T-helper 2 cell treated with Interferon-gamma antibody and Interleukin-4, amounts not matched to agents 5 μg/mL and 100 μg/mL, for 36 hours (primary cell): ENCODE measurements at places on chromosomes 2 and 18.

GRCh38 chr18:63997606-63998005, 27.7 kb downstream of the SERPINB8 start:
- H3K4me3 ChIP-seq: no peak overlapping the region
- no peak for DNase-seq
- no peak overlapping the region for H3K27ac ChIP-seq
- peaks cover under 1% of the 10 kb centered on the region for H3K4me1 ChIP-seq
- no peaks in the 10 kb centered on the region for H3K36me3 ChIP-seq

- no peaks in the 10 kb centered on the region for H3K27me3 ChIP-seq
- no peaks in the 10 kb centered on the region for H3K4me1 ChIP-seq
- DNase-seq: no peak
- H3K27ac ChIP-seq: no peak overlapping the region
These were observed 295.0 kb downstream of the SMAD2 start for GRCh38 chr18:47635416-47635815.

DNA sequence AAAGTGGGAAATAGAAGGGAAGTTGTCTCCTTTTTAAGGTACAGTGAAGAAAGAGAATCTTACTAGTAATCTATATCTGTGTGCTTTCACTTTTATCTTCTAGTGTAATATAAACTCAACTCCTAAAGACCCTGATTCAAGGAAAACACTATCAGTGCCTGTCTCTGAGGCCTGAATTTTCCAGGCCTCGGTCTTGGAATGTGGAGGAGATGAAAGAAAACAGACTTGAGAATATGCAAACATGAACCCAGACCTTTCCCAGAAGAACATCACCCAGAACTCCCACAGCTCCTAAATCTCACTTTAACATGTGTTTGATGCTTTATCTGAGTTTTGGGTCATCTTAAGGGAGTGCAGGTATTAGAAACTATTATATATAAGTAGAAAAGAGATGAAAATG, 51.8 kb downstream of the EPB41L5 start:
- no peak overlapping the region for H3K27ac ChIP-seq
- no peaks in the 10 kb centered on the region for H3K4me1 ChIP-seq
- H3K36me3 ChIP-seq: no peaks in the 10 kb centered on the region
- H3K27me3 ChIP-seq: peaks cover 4% of the 10 kb centered on the region

- H3K36me3 ChIP-seq: no peaks in the 10 kb centered on the region
- no peak overlapping the region for H3K27ac ChIP-seq
- H3K4me3 ChIP-seq: no peak overlapping the region
- no peaks in the 10 kb centered on the region for H3K4me1 ChIP-seq
- no peak for DNase-seq
These were observed 264.8 kb downstream of the KLHL29 start for GRCh38 chr2:23649819-23650218.

DNA sequence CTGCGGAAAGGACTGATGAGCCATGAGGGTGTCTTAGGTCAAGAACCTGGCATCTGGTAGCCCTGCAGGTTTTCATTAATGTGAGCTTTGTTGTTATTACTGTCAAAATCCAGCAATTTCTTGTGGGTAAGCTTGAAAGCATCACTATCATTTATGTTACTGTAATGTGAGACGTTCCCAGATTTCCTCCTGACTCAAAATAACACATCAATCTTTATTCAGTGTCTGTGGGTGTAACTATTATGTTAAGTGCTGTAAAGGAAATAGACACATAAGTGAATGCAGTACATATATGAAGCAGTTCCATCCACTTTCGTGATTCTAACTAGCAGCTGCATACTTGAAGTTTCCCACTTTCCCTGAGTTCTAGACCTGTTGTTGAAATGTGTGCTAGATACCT, 89.8 kb downstream of the FHOD3 start:
- no peak overlapping the region for H3K27ac ChIP-seq
- H3K27me3 ChIP-seq: no peaks in the 10 kb centered on the region
- DNase-seq: no peak
- H3K4me3 ChIP-seq: no peak overlapping the region
- H3K4me1 ChIP-seq: no peaks in the 10 kb centered on the region

- no peaks in the 10 kb centered on the region for H3K27me3 ChIP-seq
- H3K36me3 ChIP-seq: no peaks in the 10 kb centered on the region
- no peaks in the 10 kb centered on the region for H3K4me1 ChIP-seq
- no peak overlapping the region for H3K27ac ChIP-seq
These were observed 135.5 kb downstream of the FHOD3 start for GRCh38 chr18:36432880-36433555.

- H3K27me3 ChIP-seq: peaks cover 13% of the 10 kb centered on the region
- H3K4me1 ChIP-seq: peaks cover 4% of the 10 kb centered on the region
- no peak for DNase-seq
- no peak overlapping the region for H3K27ac ChIP-seq
These were observed 39.4 kb upstream of the PKDCC start for GRCh38 chr2:42008241-42008921.

DNA sequence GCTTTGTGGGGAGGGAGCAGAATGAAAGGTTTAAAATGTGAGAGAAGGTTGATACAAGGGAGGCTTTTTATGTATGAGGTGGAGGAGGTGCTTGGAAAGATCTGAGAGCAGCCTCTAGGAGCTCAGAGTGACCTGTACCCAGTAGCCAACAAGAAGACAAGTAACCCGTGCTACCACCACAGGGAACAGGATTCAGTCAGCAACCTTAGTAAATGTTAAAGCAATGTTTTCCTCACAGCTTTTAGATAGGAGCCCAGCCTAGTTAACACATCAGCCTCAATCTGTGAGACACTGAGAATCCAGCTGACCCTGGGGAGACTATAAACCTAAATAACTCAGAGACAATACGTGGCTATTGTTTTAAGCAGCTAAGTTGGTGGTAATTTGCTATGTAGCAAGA, 194.9 kb upstream of the NT5C1B start:
- H3K27ac ChIP-seq: no peak overlapping the region
- no peak for DNase-seq
- H3K36me3 ChIP-seq: no peaks in the 10 kb centered on the region
- H3K4me1 ChIP-seq: no peaks in the 10 kb centered on the region
- no peak overlapping the region for H3K4me3 ChIP-seq

GRCh38 chr2:231666171-231667095, 41.9 kb upstream of the PTMA start:
- peaks cover 14% of the 10 kb centered on the region for H3K4me1 ChIP-seq
- peaks cover 5% of the 10 kb centered on the region for H3K36me3 ChIP-seq
- H3K27me3 ChIP-seq: no peaks in the 10 kb centered on the region
- no peak for DNase-seq
- H3K27ac ChIP-seq: peak overlapping the region; percentile 36

GRCh38 chr18:44181951-44182747, 498.5 kb upstream of the SETBP1 start:
- no peaks in the 10 kb centered on the region for H3K36me3 ChIP-seq
- no peak overlapping the region for H3K27ac ChIP-seq
- H3K4me1 ChIP-seq: no peaks in the 10 kb centered on the region

DNA sequence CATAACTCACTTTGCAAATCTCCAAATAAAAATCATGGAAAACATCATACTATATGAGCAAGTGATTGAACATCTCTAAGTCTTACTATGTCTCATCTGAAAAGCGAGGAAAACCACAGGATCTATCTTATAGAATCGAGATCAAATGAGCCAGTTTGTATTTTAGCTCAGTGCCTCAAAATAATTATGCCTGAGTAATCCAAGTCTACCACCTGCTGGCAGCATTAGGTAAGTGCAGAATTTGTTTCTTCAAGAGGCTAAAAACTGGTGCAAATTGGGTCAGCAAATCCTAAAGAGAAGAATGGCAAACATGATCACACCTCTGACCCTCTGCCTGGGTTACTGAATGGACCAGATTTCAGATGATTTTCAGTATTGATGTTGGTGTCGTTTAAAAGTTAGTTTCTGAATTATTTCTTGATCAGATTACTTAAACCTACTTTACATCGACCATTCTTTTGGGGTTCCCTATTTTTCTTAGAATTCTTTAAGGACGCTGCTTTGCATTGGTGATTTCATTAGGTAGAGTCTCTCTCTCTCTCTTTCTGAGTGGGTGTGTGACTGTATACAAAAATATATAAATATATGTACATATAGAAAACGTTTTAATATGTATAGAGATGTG, 12.7 kb upstream of the FHOD3 start:
- H3K4me3 ChIP-seq: no peak overlapping the region
- H3K4me1 ChIP-seq: no peaks in the 10 kb centered on the region
- no peak overlapping the region for H3K27ac ChIP-seq

GRCh38 chr2:20288642-20289340, 61.9 kb downstream of the PUM2 start:
- H3K27ac ChIP-seq: no peak overlapping the region
- H3K4me3 ChIP-seq: no peak overlapping the region
- no peaks in the 10 kb centered on the region for H3K27me3 ChIP-seq
- no peak for DNase-seq
- peaks cover 21% of the 10 kb centered on the region for H3K36me3 ChIP-seq
- peaks cover 4% of the 10 kb centered on the region for H3K4me1 ChIP-seq

DNA sequence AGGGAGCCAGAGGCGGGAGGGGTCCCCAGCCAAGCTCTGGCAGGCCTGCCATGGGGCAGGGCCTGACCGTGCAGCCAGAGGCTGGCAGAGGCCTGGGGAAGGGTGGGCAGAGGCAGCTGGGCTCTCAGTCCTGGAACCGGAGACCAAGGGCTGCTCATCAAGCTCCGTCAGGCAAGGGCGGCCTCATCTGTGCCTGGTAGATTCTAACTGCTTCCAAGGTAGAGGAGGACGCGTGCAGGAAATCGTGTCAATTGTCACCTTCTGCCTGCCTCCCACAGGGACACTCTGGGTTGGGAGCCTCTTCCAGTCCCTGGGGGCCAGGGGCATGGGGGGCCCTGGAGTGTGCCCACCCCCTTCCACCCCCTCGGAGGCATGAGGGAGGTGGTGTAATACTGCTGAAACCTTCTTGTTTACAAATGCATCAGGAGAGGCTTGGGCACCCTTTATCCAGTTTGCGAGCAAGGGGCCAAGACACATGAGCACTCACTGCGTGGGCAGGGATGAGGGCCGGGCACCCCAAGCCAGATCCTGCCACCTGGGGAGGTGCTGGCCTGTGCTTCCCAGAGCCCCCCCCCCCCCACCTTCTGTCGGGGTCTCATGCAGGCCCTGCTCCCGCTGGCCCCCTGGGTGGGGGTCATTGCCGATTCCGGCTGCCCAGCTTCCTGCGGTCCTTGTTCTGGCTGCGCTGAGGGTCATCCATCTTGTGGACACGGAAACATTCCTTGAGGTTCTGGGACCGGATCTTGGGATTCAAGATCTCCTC, 9.0 kb downstream of the SNORC start:
- H3K4me3 ChIP-seq: no peak overlapping the region
- H3K36me3 ChIP-seq: no peaks in the 10 kb centered on the region
- peaks cover 10% of the 10 kb centered on the region for H3K27me3 ChIP-seq
- no peak for DNase-seq

DNA sequence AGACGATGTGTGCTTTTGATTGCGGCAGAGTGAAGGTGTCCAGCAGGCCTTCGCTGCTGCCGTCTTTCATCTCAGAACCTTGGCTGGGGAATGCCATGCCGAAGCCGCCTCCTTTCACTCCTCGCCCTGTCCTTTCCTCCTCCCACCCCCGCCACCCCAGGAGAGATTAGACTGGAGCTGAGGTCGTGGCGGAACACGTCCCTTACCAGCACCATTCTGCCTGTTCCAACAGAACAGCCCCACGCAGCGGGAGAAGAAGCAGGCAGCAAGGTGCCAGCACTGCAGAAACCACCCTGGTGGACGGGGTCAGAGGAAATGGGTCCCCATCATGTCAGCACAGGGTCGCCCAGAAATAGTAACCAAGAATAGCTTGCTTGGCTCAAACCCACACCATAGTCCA, 24.8 kb upstream of the RBM44 start:
- H3K36me3 ChIP-seq: peaks cover 57% of the 10 kb centered on the region
- H3K4me1 ChIP-seq: no peaks in the 10 kb centered on the region
- no peaks in the 10 kb centered on the region for H3K27me3 ChIP-seq
- H3K27ac ChIP-seq: no peak overlapping the region

GRCh38 chr2:52874466-52875106, 893.0 kb upstream of the CHAC2 start:
- H3K27ac ChIP-seq: no peak overlapping the region
- H3K27me3 ChIP-seq: no peaks in the 10 kb centered on the region
- no peaks in the 10 kb centered on the region for H3K36me3 ChIP-seq
- no peak overlapping the region for H3K4me3 ChIP-seq
